ENCODE measurements at places on chromosomes 6 and 20.

- DNase-seq, result no peak
Observed at GRCh38 chr6:144063246-144063743, 32.1 kb downstream of the SF3B5 start.

DNA sequence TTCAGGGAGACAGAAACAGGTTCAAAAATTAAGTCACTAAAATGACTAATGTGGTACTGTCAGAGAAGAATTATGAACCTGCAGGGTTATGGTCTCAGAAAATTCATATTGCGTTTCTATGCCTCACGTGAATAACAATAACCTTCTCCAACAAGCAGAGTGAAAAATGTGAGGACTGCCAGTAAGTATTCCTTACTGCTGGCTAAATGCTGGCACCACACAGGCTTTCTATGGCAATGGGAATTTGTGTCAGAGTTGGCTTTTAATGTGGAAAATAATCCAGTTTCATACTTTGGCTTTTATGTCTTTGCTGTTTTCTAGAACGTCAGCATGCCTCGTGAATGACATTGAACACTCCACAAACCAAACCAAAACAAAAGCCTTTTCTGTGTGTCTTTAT, 656.0 kb downstream of the KIF16B start:
- no peak for DNase-seq

DNA sequence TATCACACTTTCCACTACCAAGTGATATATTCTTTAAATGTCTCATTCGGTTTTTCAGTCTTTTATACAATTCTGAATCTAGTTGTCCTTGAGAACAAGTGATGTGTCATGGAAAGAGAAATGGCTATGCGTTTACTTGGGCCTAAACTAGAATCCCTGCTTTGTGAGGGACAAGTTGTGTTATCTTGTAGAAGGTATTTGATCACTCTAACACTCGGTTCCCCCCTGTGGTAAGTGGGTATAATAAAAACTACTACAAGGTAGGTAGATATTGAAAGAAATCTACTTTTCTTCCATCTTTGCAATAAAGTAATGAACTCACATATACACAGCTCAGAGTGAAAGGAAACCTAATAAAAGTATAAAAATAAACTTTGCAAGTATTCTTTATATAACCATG, 108.9 kb downstream of the MANEA start:
- no peak for DNase-seq

DNA sequence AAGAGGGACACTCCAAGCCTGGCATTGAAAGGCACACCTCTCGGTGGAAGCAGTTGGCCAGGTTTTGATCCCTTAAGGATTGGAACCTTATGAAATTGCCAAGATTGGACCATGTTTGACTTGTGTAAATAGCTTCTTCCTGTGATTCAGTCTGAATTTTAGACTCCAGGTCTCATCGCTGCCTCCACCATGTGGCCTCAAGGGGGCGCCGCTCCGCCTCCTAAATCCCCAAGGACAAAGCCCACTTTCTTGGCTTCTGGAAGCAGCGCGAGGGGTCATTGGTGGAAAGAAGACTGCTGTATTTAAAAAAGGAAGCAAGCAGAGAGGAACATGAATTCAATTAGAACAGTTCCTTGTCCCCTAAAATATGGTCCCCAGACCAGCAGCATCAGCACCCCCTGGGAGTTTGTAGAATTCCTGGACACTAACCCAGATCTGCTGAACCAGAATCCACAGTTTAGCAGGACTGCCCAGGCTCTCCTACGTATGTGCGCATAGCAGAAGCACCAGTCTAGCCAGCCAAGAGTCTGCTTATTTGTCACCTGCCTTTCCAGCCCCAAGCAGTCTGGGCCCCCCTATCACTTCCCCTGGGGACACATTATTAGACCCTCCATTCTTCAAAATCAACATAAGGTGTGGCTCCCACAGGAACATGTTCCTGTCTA, 108.5 kb downstream of the LY86 start:
- no peak for DNase-seq

DNA sequence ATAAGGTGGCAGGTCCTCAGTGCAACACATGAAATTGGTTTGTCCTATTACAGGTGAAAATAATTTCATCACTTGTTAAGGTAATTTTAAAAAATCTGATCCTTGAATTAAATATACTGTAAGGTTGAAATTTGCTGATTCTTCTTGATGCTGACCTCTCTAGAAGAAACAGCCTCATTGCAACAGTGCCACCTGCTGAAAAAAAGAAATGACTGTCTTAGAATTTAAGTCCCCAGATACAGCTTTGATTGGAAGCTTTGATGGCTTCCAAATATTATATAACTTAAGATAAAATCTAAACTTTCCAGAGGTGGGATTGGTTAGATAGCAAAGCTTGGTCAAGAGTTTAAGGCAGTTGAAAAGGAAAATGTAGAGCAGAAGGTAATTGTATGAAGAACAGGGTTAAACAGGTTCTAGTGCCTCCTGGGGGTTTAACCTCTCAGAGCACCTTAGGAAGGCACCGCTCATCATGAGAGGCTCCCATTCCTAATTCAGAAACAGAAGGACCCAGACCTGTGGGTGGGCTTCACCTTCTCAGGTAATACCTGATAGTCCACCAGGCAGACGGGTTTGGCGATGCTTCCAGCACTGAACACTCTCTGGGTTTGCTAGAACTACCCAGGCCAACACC, 401.0 kb downstream of the PAX1 start:
- no peak for DNase-seq

GRCh38 chr6:8229915-8230756, 127.8 kb upstream of the EEF1E1 start:
- DNase-seq, result no peak

DNA sequence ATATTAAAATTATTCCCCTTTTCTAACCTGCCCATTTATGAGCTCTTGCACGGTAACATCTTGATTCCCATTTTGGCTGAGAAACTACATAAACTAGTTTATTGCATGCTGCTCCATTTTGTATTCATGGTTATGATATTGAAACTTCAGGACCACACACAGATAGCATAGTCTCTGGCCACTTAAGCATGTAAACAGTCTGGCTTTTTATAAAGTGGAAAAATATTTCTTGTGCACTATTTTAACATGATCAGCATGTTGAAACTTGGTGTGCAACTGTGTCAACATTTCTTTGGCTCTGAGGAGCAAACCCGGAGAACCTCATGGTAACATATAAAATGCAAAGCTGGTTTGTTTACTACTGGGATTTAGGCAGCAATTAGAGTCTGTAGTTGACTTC, 70.7 kb downstream of the SLX4IP start:
- no peak for DNase-seq

- no peak for DNase-seq
Observed at GRCh38 chr6:53250176-53251032, 98.3 kb downstream of the ELOVL5 start.

Data from stimulated activated CD4-positive, alpha-beta T cell treated with anti-CD3 and anti-CD28 coated beads, TNF-alpha, amount 100 ng/mL, for 1 hour (primary cell).